ENCODE measurements at places on chromosomes 2 and 18.
A peak's percentile ranks its signal among the peaks of the same experiment; 100 is the strongest.

GRCh38 chr2:228372212-228372611 is 190.7 kb upstream of the SPHKAP start:
- DNase-seq: no peak

- DNase-seq: no peak
Observed at GRCh38 chr2:74741629-74742028, 87.6 kb downstream of the SEMA4F start.

GRCh38 chr2:44546459-44547127 is 184.8 kb downstream of the CAMKMT start:
- DNase-seq: no peak

- DNase-seq: no peak
Observed at GRCh38 chr2:139990646-139991335, 1210.6 kb upstream of the NXPH2 start.

GRCh38 chr18:79511671-79512301 is 116.1 kb downstream of the NFATC1 start:
- no peak for DNase-seq

DNA sequence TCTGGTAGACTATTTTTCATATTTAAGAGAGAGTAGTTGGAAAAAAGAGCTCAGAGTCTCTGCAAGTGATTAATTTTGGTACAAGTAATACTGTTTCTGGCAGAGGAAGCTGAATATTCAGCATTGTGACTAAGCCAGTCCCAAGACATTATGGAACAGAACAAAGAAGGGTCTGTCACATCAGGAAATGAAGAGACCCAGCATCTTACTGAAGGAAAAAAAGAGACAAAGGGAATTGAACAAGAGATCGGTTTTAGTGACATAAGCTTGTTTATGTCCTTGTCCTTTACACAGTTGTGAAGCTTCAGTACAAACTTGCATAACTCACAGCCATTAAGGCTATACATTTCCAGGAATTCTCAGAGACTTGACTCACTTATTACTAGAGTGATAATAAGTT is 568.5 kb upstream of the SLC8A1 start:
- no peak for DNase-seq

DNA sequence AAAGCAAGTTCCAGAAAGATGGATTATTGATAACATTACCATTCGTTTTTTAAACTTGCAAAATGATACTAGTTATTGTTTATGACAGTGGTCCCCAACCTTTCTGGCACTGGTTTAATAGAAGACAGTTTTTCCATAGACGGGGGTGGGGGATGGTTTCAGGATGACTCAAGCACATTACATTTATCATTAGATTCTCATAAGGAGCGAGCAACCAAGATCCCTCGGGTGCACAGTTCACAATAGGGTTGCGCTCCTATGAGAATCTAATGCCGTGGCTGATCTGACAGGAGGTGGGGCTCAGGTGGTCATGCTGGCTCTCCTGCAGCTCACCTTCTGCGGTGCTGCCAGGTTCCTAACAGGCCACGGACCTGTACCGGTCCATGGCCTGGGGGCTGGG is 86.2 kb downstream of the BCL2 start:
- no peak for DNase-seq

DNA sequence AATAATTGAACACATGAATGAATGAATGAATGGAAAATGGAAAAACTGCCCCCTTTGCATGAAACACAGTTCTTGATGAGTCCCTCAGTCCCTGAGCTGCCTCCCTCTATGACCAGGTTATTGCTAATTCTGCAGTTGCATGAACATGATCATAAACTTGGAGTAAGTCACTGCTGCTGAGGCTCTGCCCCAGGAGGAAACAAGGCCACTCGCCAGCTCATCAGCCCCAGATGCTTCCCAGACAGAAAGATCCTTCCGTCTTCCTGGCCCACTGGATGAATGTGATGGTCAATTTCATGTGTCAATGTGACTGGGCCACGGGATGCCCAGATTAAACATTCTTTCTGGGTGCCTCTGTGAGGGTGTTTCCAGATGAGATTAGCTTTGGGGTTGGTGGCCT is 16.4 kb downstream of the GPR45 start:
- no peak for DNase-seq

DNA sequence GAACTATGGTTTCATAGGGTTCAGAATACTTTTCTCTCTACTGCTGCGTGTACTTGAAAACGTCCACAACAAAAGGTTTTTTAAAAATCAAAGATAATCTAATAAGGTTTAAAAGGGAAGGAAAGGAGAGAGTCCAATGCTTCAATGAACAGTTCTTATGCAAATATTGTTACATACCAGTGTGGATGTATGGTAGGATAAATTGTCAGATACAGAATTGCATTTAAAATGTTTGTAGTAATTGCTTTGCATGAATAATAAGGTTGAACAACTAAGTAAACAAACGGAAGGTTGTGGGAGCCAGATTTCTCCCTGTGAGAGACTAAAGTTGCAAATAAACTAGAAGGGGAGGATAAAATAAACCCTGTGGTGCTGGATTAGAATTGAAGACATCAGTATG is 53.8 kb upstream of the RBBP8 start:
- DNase-seq: peak; percentile 93

- DNase-seq: no peak
Observed at GRCh38 chr2:234292962-234293243, 204.0 kb downstream of the ARL4C start.

- DNase-seq: no peak
Observed at GRCh38 chr2:64698668-64699444, 45.1 kb upstream of the SERTAD2 start.

GRCh38 chr2:190649798-190650390 is 1.0 kb downstream of the NAB1 start:
- DNase-seq: peak; percentile 44

DNA sequence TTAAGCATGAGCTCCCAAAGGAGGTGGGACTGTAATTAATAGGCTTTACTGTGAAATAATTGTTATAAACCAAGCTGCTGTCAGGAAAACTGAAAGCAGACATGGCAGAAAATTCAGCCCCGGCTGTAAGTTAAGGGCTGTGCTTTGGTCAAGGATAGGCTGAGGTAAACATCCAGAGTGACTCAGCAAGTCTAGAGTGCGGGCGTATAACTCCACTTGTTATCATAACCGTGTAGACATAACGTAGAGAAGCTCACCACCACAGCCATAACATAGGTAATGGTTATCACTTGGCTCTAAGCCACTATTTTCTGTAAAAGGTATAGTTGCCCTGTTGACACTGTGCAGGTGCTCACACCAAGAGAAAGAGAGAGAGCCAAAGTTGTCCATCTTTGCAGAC is 316.8 kb downstream of the DCDC2C start:
- no peak for DNase-seq

- no peak for DNase-seq
Observed at GRCh38 chr2:43239981-43240765, 13.8 kb upstream of the ZFP36L2 start.

GRCh38 chr18:9608728-9609127 is 5.6 kb downstream of the PPP4R1 start:
- no peak for DNase-seq

DNA sequence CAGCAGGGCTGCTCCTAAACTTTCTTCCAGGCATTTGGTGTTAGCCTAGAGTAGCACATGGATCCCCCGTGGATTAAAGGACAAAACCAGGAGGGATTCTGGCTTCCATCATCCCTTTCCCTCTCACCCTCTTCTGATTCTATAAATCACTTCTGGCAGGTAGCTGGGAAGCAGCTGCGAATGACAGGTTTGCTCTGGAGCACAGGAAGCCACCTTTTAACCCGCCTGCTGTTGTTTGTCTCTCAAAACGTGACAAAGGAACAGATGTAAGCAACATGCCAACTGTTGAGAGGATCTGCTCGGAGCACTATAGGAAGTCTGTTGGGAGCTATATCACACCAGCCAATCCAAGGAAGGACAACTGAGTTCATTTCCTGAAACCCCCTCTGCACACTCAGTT is 101.9 kb downstream of the ACTR2 start:
- DNase-seq: no peak

- DNase-seq: no peak
Observed at GRCh38 chr2:143744114-143744513, 614.9 kb downstream of the ARHGAP15 start.

DNA sequence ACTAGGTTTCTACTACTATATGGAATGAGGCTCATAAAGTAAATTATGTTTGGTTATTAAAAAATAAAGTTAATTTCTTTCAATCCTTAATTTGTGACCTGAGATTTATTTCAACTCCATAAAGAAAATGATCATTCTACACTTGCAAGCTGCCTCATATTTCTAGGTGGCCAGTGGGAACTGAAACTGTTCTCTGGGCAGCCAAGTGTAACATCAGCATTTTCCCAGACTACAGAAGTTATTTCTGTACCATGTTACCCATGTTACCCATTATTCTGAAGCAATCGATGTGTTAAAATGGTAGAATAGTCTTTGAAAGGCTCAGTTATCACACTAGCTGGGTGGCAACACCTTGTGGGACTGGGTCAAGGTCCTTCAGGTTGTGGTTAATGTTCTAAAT is 139.3 kb upstream of the FBXO11 start:
- DNase-seq: no peak

DNA sequence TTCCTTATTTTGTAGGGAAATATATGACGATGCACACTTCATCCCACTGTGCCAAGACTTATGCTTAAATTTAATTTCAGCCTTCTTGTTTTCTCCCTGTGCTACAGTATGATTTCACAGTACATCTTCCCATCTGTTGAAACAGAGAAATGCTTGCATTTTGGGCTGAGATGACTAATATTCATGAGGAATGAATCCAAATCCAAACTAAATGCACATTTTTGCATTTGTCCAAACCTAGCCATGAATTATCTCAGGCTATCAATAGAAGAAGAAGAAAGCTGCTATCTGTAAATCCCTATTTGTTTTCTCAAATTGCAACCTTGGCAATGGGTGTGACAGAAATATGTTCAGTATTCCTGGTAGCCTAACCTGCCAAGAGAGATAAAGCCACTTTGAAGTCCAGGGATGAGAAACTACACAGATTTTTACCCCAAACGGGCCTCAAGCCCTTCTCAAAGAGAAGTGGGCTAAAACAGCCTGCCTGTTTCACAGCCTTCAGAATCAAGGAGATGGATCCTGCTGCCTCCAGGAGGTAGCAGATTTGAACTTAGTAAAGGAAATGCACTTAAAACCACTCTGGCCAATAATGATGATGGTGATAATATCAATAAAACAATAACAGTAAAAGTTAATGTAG is 306.9 kb upstream of the NT5C1B start:
- no peak for DNase-seq

GRCh38 chr2:28322981-28323396 is 69.7 kb upstream of the FOSL2 start:
- DNase-seq: no peak

DNA sequence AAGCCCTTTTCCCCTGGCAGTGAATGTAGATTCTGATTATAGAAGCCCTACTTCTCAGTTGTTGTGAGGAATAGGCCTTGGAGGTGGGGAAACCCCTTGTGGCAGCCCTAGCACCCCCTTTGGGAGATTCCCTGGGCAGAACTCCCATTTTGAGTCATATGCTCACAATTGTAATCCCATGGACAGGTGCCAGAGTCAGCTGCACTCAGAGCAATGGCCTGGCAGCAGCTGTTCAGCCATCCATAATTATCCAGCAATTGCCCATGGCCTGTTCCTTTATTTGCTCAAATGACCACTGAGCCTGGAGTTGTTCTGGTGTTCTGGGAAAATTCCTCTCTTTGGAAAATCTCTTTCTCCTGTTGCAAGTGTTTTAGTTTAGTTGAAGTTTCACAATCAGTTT is 71.7 kb downstream of the PTRHD1 start:
- no peak for DNase-seq

DNA sequence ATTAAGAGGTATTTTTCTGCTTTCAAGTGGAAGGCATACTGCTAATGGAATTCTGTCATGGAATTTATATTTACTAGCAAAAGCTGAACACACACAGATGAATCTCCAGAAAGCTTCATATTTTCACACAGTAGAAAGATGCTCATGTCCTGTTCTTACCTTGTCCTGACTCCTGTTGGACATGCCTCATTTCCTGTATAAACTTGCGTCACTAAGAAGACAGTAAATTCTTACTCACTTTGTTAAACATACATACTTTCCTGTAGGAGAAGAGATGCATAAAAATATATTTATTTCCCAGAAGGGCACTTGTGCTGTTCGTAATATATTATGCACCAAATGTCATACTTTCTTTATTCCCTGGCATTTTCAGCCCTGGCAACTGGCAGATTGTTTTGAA is 238.3 kb upstream of the RASGRP3 start:
- DNase-seq: no peak

DNA sequence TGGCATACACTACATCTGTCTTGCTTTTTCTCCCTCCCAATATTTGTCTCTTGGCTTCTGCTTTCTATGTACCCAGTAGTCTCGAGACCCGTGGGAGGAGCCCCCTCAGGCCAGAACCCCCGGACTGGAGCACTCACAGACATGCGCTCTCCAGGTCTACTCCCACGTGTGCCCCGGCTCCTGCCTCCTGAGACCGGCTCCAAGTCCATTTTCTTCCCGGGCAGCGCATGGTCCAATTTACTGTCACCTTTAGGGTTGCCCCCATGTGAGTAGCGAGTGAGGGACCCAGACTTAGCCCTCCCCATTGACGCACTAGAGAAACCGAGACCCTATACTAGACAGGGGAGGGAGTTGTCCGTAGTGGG is 11.8 kb upstream of the TEX51 start:
- DNase-seq: no peak

DNA sequence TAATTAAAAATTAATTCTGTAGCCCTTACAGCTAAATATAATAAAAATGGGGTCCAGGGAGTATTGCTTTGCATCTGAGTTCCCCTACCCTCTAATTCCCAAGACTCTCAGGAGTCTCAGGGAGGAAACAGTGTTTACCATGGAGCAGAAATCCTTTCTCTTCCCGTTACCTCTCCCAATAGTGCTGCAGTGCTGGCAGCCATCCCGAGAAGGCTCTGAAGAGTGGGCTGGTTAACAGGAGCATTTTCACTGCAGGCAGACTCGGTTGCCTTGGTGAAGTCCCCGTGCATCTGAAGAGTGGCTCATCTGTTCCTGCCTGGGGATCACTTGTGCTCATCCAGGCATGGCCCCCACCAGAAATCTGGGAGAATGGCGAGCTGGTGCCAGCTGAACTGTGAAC is 41.8 kb upstream of the TMEM178A start:
- DNase-seq: no peak

DNA sequence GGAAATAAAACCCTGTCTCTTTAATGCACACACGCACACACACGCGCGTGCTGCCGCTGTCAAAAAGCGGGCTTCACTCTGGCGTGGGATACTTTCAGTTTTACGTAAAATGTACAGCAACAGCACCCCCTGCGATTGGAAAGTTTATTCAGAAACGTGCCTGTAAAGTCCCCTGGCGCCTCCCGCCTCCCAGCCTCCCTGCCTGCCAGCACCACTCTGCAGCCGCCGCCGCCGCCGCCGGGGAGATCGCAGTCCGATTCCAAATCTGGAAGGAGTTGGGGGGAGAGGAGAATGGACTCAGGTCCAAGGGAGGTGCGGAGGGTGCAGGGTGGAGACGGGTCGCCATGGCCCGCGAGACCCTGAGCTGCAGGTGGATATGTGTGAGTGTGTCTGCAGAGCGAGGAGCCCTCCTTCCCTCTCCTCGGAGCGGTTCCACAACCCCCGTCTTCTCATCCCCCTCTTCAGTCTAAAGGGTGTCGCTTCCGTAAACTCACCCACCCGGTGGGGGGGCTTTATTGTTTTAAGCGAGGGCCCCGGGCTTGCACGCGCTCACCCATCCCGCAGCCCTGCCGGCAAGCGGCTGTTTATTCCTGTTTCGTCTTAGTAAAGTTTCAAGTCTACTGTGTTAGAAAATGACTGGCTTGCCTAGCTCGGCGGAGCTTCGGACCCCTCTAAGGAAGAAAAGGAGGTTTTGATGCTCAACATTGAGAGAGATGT is 1.8 kb upstream of the BCL11A start:
- peak; percentile 79 for DNase-seq

- no peak for DNase-seq
Observed at GRCh38 chr18:42925036-42925435, 190.4 kb downstream of the RIT2 start.
